ENCODE measurements at places on chromosomes 2 and 18. TPM values are rescaled to one million over a fixed set of nuclear protein-coding genes. Genes with fewer than 3 reads are reported as not detected.

- no peaks in the 10 kb centered on the region for H3K4me1 ChIP-seq
- H3K4me3 ChIP-seq = no peak overlapping the region
- H3K27ac ChIP-seq = no peak overlapping the region
- no peaks in the 10 kb centered on the region for H3K36me3 ChIP-seq
- H3K27me3 ChIP-seq = no peaks in the 10 kb centered on the region
- DNase-seq = peak; percentile 40
These were observed 39.4 kb downstream of the TMEM182 start for GRCh38 chr2:102801098-102801718.

DNA sequence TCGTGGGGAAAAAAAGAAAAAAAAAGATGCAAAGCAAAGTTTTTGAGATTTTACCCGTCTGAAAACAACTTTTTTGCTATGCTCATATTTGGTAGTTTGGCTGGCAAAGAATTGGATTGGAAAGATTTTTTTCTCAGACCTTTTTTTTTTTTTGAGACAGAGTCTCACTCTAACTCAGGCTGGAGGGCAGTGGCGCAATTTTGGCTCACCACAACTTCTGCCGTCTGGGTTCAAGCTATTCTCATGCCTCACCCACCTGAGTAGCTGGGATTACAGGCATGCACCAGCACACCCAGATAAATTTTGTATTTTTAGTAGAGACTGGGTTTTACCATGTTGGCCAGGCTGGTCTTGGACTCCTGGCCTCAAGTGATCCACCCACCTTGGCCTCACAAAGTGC, 56.3 kb upstream of the TANC1 start:
- no peaks in the 10 kb centered on the region for H3K4me1 ChIP-seq
- H3K27ac ChIP-seq = no peak overlapping the region
- no peaks in the 10 kb centered on the region for H3K36me3 ChIP-seq
- DNase-seq = no peak

DNA sequence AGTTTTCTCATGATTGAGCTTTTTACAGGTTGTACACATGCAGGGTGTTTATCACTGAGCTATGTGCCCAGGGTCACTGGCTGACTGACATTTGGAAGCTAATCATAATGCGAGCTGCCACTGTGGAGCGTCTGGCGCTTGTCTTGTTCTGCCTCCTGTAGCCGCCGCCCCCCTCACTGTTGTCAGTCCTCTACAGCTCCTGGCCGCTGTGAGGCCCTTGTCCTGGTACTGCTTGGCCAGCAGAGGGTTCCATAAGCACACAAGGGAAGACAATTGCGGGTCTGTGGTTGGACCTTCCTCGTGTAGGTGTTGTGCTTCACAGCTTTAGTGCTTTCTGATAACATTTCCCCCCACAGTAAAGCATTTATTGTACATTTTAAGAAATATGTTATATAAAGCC, 105.6 kb upstream of the LDLRAD4 start:
- no peak overlapping the region for H3K27ac ChIP-seq
- H3K27me3 ChIP-seq = no peaks in the 10 kb centered on the region
- H3K4me3 ChIP-seq = no peak overlapping the region
- H3K4me1 ChIP-seq = no peaks in the 10 kb centered on the region
- peak; percentile 2 for DNase-seq

Gene DNMT3A
- total RNA-seq = 14.3 TPM

DNA sequence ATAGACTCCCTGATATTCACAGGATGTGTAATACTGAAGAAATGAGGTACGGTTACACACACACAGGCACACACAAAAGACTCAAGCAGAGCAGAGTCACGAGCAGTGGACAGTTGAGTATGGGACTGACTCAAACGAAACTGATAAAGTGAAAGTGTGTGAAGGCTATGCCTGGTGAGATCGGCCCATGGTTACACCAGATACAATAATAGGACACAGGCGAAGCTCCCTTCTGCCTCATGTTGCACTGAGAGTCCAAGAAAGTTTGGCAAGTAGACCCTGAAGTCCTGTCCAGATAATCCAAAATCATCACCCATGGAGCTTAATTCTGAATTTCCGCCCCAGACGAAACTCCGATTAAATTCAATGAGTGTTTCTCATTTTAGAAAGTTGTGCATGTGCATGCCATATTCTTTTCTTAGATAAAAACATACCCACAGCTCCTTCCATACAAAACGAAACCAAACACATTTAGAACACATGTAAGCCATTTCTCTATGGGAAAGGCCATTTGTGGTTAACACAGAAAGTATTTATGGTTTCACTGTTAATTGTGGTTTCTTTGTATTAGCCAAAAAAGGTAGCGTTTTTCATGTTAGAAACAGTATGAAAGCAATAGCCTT, 567.6 kb downstream of the PLCL1 start:
- H3K36me3 ChIP-seq = no peaks in the 10 kb centered on the region
- no peak overlapping the region for H3K27ac ChIP-seq
- peaks cover 6% of the 10 kb centered on the region for H3K27me3 ChIP-seq
- no peak for DNase-seq
- H3K4me3 ChIP-seq = no peak overlapping the region

DNA sequence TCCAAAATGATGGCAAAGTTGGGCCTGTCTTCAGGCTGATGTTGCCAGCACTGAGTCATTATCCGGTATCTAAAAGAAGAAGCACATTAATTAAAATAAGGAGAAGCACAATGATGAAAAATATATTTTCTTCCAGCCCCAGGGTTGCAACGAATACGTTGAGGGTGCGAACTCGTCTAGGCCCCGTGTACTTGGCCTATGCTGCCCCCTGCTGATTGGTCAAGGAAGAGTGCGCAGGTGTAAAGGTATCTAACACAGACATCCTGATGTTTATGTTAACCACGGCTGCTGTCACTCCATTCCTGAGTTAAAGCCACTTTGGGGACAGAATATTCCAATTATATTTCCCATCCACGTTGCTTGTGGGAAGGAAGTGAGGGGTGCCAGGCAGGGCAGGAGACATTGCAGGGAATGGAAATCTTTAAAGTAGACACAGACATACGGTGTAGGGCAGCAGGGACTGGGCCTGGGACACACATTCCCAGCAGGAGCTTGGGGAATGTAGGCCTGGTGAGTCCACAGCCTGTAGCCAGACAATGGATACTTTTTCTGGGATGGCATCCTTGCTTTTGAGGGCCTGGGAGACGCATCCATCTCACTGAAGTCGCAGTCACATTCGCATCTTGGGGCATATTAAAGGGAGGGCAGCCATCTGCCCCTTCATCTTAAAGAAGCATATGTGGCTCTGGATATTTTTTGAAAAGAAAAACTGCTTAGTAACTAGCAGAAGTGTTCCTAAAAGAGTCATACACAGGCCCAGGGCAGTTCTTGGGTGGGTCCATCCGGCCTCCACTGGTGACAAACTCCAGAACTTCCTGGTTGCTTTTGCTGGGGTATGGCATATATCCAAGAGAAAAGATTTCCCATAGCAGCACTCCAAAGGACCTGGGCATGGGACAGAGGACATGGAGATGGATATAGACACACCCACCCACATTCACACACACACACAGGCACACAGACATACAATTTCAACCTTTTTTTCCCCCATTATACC, 81.9 kb downstream of the CLIP4 start:
- no peaks in the 10 kb centered on the region for H3K36me3 ChIP-seq
- peak; percentile 57 for DNase-seq
- no peak overlapping the region for H3K4me3 ChIP-seq
- H3K27ac ChIP-seq = no peak overlapping the region
- H3K27me3 ChIP-seq = no peaks in the 10 kb centered on the region

DNA sequence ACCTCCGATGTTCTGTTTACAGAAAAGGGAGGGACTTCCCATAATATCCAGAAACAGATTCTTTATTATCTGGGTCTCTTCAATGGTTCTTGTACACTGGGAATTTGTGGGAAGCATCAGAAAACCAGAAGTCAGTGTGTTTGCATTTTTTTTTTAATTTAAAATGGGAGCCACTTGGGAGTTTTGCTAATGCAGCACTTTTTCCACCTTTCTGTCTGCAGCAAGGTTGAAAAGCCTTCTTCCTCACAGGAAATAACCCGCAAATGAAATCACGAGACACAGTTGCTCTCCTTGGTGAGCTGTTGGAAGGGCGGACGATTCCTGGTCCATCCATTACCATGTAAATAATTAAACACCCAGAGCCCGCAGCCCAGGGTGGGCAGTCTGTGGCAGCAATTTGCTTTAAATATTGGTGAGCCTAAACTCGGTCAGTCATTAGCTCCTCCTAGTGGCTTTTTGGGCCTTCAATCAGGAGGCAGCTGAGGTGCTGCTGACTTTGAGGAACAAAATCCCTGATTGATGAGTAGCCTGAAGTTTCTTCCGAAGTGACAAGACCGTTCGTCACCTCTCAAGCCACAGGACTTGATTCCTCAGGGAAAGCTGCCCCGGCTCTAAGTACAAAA, 471.5 kb downstream of the EPHA4 start:
- no peaks in the 10 kb centered on the region for H3K36me3 ChIP-seq
- peak; percentile 3 for DNase-seq
- no peak overlapping the region for H3K4me3 ChIP-seq
- no peak overlapping the region for H3K27ac ChIP-seq
- no peaks in the 10 kb centered on the region for H3K4me1 ChIP-seq
- peaks cover 3% of the 10 kb centered on the region for H3K27me3 ChIP-seq

- DNase-seq = no peak
- no peak overlapping the region for H3K27ac ChIP-seq
- no peak overlapping the region for H3K4me3 ChIP-seq
- H3K4me1 ChIP-seq = no peaks in the 10 kb centered on the region
These were observed 151.0 kb downstream of the ACOXL start for GRCh38 chr2:110883406-110883805.

GRCh38 chr2:239380831-239381708, 19.8 kb downstream of the HDAC4 start:
- DNase-seq = no peak
- H3K4me1 ChIP-seq = no peaks in the 10 kb centered on the region
- H3K36me3 ChIP-seq = no peaks in the 10 kb centered on the region
- H3K27ac ChIP-seq = no peak overlapping the region

All from HCT116 (cell line).